ENCODE measurements at places on chromosomes 13 and 19.

DNA sequence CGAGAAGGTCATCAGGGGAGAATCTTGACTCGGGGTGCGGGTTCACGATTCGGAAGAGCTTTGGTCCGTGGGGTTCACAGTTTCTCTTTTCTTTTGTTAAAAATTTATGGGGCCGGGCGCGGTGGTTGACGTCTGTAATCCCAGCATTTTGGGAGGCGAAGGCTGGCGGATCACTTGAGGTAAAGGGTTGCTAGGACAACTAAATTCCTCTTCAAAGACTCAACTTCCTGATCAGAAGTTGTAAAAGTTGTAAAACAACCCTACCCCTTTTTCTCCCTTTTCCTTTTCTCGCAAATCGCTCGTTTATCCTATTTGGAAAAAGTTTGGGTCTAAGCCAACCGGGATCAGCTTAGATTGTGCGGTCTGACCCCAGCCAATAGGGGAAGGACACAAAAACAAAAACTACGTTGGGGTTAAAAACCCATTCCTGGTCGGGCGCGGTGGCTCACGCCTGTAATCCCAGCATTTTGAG is 673 bp downstream of the ZNF486 start:
- no peak for DNase-seq

DNA sequence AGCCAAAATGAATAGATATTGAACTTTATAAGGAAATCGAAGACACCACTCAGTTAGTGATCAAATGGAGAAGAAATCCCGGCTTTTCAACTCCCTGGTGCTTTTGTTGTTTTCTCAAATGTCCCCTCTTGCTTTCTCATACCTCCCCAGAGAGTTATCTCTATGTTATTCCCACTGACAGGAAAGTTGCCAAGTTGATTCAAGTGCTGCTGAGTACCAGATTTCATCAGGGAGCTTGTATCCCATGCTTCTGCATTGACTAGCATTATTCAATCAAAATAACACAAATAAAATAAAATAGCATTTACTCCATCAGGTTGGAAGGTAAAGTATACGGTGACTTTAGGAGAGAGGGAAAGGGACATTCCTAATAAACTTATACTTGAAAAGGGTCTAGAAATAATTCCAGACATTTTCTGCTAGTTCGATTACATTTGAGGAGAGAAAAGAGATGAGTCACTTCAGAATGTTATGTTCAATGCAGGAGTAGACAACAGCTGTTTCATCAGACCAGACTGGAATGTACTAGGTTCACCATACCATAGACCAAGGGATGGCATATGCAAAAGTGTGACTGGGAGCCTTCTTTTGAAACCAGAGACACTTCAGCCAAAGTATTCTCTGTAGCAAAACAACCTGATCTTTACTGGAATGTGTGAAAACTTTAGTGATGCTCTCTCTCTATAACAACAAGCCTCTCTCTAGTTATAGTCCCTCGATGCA is 397.8 kb downstream of the FGF14 start:
- DNase-seq, result no peak

GRCh38 chr19:39469567-39469966 is 11.1 kb upstream of the TIMM50 start:
- no peak for DNase-seq

DNA sequence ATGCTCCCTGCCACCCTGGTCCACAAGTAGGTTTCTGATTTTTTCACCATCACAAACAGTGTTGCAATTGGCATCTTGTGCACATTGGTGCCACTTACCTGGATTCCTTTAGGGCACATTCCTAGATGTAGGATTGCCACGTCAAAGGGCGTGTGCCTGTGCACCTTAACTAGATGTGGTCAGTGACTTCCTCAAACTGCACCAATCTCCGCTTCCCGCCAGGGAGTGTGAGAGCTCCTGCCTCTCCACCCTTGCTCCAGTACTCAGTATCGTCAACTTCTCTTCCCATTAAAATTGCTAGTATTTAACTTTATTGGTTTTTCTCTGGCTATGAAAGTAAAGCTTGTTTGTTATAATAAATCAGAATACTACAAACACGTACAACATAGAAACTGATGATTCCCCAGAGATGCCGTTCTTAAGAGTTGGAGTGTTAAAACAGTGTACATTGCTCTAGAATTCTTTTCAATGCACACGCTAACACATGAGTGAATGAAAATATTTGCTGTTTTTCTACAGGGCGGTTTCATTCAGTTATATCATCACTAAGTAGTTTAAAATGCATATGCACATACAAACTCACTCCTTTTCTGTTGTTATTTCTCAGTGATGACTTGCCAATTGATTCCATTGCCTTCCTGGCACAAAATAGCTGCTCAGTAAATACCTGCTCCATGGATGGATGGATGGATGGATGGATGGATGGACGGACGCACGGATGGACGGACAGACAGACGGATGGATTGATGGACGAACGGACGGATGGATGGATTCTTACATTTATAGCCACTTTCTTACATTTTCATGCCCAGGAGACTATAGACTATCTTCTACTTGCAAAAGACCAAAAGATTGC is 23.4 kb downstream of the CCNE1 start:
- DNase-seq, result no peak

- DNase-seq, result no peak
Observed at GRCh38 chr19:43751466-43752220, 3.1 kb downstream of the SMG9 start.

- no peak for DNase-seq
Observed at GRCh38 chr19:56654151-56654550, 11.2 kb downstream of the SMIM17 start.

DNA sequence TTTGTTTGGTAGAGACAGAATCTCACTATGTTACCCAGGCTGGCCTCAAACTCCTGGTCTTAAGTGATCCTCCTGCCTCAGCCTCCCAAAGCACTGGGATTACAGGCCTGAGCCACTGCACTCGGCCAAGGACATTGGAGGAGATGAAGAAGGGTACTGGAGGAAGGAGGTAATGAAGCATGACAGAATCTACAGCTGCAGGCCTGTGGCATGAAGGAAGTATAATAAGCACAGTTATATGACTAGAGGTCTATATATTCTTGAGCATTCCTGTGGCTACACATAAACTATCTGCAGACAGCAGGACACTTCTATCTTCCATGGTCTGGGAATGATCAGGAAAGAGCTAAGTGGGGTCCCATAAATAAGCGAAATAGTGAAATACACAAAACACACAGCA is 18.2 kb downstream of the ZNF565 start:
- no peak for DNase-seq

DNA sequence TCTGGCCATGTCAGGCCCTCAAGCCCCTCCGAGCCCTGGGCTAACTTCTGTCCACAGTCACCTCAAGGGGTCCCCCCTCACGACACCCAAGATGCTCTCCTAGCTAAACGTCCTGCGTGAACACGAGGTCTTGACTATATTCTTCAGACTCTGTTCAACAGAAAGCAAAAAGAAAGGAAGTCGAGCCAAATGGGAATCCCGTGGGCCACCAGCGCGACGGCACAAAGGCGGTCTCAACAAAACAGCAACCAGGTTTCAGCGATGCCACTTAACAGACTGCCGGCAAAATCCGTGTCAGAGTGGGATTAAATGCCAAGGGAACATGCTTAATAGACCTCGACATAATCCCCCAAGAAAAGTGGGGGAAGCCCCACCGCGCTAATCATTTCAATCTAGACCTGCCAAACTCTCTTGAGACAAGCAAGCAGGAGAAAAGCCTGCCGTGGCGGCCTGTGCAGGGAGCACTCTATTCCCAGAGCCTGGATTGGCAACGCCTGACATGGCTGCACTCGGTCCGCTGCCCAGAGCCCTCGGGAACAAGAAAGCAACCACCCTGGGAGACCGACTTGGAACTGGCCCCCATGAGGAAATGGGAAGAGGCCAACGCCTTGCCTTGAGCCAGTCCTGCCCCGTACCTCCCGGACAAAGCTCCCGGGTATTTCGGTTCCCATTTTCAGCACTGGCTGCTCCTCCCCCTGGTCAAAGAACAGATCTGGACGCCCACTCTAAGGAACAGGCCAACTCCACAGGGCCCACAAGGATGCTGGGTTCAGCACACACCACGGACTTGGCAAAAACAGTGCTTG is 16.0 kb downstream of the ZC3H4 start:
- DNase-seq, result no peak

GRCh38 chr13:40096357-40096901 is 441.0 kb downstream of the COG6 start:
- no peak for DNase-seq

DNA sequence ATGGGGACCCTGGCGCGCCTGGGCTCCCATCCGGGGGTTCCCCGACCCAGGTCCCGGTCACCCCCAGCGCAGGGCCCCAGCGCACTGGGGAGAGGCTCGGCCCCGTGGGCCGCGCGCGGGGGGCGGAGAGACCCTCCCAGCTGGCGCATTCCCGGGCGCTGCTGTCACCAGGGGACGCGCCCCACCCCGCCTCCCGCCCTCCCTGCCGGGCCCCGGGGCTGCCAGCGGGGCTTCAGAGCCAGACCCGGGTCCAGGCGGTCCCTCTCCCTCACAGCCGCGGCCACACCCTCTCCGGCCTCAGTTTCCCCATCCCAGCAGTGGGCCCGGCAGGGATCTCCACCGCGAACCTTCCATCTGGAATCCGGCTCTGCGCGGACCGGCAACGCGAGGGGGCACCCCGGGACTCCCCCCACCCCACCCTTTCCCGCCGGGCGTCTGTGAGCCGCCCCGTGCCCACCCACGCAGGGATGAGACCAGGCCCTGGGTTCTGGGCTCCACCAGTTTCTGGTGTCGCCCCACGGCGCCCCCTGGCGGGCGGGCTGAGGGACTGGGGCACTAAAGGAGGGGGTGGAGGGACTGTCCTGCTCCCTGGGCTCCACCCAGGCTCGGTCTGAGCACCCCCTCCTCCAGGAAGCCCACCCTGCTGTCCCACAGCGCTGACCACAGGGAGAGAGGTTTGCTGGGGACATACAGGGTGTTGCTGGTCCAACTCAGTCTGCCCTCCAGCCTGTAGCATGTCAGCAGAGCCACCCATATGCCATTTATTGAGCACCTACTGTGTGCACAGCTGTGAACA is 878 bp upstream of the ADAMTSL5 start:
- peak; percentile 59 for DNase-seq

GRCh38 chr13:41960211-41960636 is 685 bp downstream of the VWA8 start:
- no peak for DNase-seq

- no peak for DNase-seq
Observed at GRCh38 chr13:113196970-113197737, 11.3 kb downstream of the PCID2 start.

DNA sequence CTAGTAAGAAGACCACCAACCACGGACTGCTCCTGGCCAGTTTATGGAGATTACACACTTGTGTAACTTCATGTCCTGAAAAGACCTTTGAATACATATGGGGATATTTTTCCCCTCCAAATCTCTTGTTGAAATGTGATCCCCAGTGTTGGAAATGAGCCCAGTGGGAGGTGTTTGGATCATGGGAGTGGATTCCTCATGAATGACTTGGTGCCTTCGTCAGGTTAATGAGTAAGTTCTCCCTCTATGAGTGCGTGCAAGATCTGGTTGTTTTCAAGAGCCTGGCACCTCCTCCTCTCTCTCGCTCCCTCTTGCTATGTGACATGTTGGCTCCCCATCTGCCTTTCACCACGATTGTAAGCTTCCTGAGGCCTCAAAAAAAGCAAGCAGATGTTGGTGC is 769.0 kb upstream of the SLITRK1 start:
- DNase-seq, result no peak

GRCh38 chr19:5894704-5895349 is 8.8 kb downstream of the NDUFA11 start:
- no peak for DNase-seq

GRCh38 chr19:10686193-10686592 is 15.0 kb upstream of the QTRT1 start:
- DNase-seq, result no peak

GRCh38 chr13:109699628-109700071 is 86.7 kb downstream of the IRS2 start:
- no peak for DNase-seq

DNA sequence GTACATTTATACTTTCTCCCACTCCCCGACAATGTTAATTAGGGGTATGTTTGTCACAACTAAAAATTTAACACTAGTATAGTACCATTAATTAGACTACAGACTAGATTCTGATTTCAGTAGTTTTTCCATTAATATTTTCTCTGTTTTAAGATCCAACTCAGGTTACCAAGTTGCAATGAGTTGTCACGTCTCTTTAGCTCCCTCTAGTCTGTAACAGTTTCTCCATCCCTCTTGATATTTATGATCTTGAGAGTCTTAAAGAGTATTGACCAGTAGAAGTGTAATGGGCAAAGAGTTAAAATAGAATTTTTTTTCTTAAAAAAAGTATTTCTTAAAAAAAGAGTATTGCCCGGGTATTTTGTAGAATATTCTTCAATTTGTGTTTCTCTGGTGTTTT is 598.1 kb downstream of the TBC1D4 start:
- no peak for DNase-seq

DNA sequence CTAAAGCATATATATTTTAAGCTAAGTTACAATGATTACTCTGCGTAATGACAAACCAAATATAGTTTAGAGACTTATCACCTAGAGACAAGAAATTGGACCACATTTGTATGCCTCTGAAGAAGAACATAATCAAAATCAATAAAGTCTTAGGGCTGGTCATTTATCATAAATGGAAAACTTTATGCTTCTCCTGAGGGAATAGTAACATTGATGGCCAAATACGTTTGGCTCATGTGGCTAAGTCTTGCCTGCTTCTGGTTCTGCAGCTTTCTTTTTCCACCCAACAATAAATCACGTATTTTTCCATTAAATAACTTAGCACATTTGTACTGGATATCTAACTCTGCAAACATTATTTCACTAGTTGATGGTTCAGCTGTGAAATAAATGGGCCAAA is 458.4 kb downstream of the SLITRK1 start:
- DNase-seq, result no peak

GRCh38 chr13:47120282-47120681 is 223.4 kb upstream of the HTR2A start:
- no peak for DNase-seq

- DNase-seq, result no peak
Observed at GRCh38 chr19:28289295-28290063, 923.5 kb downstream of the UQCRFS1 start.

GRCh38 chr13:47696674-47697073 is 304.4 kb downstream of the SUCLA2 start:
- DNase-seq, result no peak

DNA sequence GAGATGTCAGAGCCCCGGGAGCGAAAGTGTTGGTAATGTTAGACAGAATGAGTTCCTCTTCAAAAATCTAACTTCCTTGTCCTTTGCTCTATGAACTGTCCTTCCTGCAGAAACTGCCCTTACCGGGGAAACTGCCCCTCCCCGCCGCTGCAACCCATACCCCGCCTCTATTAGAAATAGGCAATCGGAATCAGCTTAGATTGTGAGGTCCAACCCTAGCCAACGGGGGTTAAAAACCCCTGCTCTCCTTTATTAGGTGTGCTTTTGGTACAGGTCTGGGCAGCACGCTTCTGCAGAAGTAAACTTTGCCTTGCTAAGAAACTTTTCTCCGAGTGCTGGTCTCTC is 11.5 kb upstream of the CAPNS1 start:
- DNase-seq, result no peak

DNA sequence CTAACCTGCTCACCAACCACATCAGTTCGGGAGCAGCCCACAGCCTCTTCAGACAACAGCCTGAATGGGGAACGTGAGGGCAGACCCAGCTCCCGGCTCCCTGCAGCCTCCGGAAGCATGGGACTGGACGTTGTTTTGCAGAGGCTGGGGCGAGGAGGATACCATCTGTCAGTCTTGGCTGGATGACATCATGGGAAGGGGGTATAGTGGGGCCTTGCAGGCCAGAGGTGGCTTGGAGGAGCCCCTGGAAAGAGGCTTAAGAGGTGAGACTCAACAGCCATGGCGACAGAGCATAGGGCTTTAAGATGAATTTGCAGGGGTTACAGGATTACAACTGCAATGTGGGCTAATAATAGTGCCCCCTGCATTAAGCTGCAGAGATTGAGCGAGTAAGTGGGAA is 1.5 kb downstream of the FXYD3 start:
- no peak for DNase-seq

GRCh38 chr13:113938716-113939115 is 35.2 kb downstream of the C13orf46 start:
- DNase-seq, result no peak

All from A549 (cell line).